Stimulated activated CD4-positive, alpha-beta T cell treated with anti-CD3 and anti-CD28 coated beads, TNF-alpha, amount 100 ng/mL, for 4 hours (primary cell): ENCODE measurements at places on chromosomes 3 and 15.

- peak; percentile 0 for DNase-seq
Measured at GRCh38 chr3:188834349-188834748, 337.4 kb upstream of the TPRG1 start.

DNA sequence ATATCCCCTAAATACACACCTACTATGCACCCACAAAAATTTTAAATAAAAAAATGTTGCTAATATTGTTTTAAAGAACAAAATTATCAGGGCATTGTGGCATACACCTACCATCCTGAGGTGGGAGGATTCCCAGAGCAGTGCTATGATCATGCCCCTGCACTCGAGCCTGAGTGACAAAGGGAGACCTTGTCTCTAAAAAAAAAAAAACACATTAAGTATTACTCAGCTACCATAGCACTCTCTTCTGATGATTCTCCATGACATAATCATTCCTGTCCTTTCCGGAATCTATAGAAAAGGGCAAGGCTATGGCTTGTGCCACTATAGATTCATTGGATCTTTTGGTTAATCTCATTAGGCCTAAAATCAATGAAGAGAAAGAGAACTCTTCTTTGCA is 77.4 kb downstream of the ACAP2 start:
- DNase-seq, result no peak

GRCh38 chr3:55207744-55208143 is 279.4 kb downstream of the WNT5A start:
- DNase-seq, result no peak

DNA sequence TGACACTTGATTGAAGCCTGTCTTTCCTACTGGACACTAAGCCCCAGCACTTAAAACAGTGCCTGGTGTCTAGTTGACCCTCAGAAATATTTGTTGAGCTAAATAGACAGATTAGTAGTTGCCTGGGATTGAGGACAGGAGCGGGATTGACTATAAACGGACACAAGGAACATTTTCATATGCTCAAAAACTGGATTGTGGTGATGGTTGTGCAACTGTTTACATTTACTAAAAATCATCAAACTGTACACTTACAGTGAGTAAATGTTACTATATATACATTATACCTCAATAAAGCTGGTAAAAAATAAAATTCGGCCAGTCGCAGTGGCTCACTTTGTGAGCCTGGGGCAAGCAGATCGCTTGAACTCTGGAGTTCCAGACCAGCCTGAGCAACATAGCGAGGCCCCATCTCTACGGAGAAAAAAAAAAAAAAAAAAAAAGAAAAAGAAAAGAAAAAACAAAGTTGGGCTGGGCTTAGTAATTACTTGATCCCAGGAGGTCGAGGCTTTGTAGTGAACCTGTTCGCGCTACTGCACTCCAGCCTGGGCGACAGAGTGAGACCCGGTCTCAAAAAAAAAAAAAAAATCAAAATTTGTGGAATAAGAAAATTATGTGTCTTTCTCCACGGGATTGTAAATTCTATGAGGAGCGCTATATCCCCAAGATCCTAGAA is 632 bp upstream of the IDH3A start:
- no peak for DNase-seq

- DNase-seq, result no peak
Measured at GRCh38 chr15:64635499-64636495, 139.6 kb downstream of the RBPMS2 start.

DNA sequence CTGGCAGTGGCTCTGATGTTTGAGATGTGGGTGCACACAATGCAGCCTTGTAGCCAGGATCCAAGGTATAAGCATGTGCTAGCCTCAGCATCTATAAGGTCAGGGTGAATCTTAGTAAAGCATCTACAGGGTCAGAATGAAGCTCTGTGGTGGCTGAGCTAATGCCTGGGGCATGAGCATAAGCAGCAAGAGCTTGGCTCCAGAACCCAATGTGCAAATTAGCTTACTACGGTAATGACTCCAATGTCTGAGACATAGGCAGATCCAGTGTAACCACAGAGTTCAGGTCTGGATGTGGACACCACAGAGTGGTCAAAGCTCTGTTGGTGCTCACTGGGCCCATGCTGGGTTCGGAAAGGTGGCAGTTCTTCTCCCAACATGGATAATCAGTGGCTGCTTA is 304.5 kb upstream of the NECTIN3 start:
- DNase-seq, result no peak

DNA sequence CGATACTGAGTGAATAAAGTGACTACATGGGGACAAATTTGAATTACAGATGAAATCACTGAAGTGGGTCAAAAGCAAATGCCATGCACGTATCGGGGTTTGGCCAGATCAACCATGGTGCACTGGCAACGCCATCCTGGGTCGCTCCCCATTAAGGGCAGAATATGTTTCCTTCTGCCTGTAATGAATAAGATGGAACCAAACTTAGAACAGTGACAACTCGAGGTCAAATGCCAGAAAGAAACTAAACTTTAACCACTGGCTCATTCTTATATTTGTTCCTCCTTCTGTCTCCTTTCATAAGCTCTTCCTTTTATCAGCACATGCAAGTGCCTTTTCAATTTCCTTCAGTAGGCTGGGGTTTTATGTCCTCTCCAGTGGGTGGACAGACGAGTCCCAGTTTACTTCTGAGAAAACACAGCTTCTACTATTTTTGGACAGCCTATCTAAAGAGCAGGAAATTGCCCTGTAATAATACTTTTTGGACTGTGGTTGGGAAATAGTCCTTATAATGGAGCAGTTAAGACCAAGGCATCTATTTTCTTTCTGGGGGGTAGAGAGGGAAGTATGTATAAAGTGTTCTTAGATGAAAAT is 61.4 kb downstream of the WHAMM start:
- DNase-seq, result no peak

GRCh38 chr3:194468086-194468485 is 18.7 kb downstream of the ATP13A3 start:
- DNase-seq, result no peak

DNA sequence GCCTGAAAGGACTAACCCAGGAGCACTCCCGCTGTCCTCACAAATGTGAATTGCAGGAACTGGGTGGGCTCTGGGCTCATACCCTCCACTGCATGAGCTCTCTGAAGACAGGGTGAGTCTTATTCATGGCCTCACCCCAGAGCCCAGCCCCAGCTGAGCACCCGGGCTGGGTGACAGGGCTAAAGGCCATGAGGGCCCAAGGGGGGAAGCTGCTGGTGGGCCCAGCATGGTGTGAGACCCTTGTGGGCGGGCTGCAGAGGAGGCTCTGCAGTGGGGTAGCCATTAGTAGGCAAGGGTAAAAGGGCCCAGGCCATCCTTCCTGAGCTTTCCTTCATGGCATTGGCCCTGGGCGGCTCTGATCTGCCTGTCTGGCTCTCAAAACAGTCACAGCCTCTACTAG is 30.3 kb downstream of the SRPRB start:
- DNase-seq, result no peak

- DNase-seq, result no peak
Measured at GRCh38 chr15:70541511-70541910, 221.8 kb downstream of the UACA start.

- DNase-seq, result no peak
Measured at GRCh38 chr15:80614711-80615360, 80.3 kb upstream of the ABHD17C start.

DNA sequence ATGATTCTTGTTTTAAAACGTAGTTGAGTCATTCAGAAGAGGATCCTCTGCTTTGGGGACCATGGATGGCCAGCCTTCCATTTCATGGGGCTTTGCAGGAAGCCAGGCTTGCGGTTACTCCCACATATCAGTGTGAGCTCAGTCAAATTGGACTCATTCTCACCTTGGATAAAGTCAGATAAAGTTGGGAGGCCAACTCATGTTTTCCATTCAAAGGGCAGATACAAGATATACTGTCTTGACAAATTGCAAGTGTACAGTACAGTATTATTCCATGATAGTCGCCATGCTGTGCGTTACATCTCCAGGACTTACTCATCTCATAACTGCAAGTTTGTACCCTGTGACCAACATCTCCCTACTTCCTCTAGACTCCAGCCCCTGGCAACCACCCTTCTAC is 25.5 kb upstream of the B3GNT5 start:
- no peak for DNase-seq

- DNase-seq, result no peak
Measured at GRCh38 chr3:51711352-51712037, 4.6 kb downstream of the GRM2 start.

- DNase-seq, result no peak
Measured at GRCh38 chr3:193735850-193736249, 142.8 kb downstream of the OPA1 start.

GRCh38 chr3:180875124-180875698 is 37.3 kb upstream of the FXR1 start:
- no peak for DNase-seq

GRCh38 chr3:86815880-86816279 is 175.1 kb downstream of the VGLL3 start:
- DNase-seq, result no peak

GRCh38 chr3:58333206-58334012 is 717 bp downstream of the PXK start:
- DNase-seq, result no peak

DNA sequence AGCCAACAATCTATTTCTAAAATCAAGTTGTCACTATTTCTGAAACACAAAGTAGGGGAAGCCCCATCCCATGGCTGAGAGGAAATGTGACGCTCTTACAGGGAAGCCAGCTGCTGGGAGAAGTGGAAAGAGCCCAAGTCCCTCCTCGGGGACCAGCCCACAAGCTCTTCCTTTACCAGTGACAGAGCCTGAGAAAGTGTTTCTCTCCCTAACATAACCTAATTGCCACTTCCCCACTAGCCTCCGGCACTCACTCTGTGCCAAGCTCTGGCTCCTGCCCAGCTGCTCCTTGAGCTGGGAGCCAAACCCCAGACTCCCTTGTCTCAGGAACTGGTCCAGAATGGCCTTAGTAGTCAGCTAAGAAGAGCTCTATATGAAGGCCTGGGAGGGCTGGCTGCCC is 42.9 kb downstream of the TNFAIP8L3 start:
- no peak for DNase-seq

- no peak for DNase-seq
Measured at GRCh38 chr3:9349321-9350117, 13.3 kb upstream of the THUMPD3 start.

- DNase-seq, result no peak
Measured at GRCh38 chr3:37765591-37766488, 95.8 kb upstream of the CTDSPL start.

DNA sequence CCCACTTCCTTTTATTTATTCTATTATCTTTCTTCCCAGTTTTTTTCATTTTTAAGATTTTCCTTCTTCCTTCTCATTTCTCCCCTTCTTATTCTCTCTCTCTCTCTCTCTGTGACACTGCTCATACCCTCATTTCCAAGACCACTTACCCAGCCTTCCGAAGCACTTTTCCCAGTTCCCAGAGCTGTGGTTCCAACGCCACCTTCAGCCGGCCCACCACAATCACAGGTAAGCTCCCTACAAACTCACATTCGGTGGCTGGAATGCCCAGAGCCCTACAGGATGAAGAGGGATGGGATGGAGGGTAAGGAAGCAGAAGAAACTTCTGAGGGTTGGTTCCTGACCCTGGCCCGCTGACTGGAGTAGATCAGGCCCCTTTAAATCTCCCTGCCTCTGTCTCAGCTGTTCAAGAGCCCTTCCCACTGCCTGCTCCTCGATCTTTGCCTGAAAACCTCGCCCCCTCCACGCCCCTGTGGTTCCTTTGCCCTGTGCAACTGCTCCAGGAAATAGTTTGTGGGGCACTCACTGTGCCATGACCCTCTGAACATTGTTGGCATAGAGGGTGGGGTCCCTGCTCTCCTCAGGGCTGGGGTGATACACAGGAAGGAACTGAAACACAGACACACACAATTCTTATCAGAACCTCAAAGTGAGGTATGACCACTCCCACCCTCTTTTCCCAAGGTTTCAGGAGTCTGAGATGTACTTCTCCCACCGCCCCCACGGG is 4.8 kb downstream of the LPCAT4 start:
- DNase-seq, result no peak

DNA sequence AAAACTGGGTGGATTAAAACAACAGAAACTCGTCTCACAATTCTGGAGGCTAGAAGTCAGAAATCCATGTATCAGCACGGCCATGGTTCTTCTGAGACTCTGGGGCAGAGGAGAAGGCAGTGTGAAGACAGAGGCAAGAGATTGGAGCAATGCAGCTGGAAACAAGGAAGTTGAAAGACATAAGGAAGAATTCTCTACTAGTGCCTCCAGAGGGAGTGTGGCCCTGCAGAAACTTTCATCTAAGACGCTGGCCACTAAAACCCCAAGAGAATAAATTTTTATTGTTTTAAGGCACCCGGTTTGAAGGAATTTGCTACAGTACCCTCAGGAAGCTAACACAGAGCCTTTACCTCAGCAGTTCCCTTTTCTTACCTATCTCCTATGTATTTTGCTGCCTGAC is 1012.2 kb upstream of the CADM2 start:
- no peak for DNase-seq

DNA sequence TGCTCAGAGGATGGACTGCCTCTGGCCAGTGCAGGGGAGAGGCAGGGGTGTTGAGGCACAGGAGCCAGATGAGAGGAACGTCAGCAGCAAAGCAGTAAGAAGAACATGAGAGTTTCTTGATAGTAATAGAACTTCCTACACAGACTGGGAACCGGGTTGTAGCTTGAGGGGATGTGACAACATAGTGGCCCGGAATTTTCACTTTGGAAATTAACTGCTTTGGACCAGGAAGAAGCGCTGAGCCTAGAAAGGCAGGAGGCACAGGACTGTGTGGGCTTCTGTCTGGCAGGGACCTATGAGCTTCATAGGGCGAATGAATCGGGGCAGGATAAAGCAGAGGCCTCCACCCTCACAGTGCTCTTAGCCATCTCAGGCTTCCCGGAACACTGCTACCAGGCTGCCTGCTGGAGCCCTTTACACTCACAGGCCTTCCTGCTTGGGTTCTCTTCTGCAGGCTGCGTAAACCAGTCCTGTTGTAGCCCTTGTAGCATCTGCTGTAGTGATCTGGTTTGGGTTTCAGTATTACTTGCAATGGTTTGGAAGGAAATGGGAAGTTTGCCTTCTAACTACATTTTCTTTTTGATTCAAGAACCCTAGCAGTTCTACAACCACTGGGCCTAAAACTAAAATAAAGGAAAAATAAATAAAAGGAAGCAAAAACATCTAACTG is 3.3 kb upstream of the ADPGK start:
- no peak for DNase-seq

- no peak for DNase-seq
Measured at GRCh38 chr3:126049289-126050049, 34.5 kb downstream of the SLC41A3 start.

GRCh38 chr3:45974686-45975085 is 20.9 kb downstream of the FYCO1 start:
- no peak for DNase-seq

GRCh38 chr3:141659821-141660613 is 78.1 kb upstream of the RNF7 start:
- no peak for DNase-seq

GRCh38 chr3:119990888-119991287 is 103.4 kb downstream of the GSK3B start:
- no peak for DNase-seq

DNA sequence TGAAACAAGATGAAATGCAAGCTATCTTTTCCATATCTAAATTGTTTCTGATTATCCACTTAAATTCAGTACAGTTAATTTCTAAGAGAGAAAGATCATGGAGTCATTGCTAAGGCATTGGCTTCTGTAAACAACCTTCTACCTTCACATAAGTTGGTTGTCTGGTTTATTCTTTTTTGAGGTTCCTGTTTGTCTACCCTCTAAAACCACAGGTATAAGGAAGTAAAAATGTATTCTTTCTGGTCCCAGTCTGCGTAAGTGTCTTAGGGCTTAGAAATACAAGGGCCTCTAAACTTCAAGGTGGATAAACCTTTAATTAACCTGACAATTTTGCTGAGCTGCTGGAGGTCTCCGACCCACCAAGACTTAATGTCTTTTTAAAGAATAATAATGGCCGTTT is 3.6 kb upstream of the ATOSA start:
- no peak for DNase-seq

GRCh38 chr3:11832981-11833905 is 13.4 kb downstream of the TAMM41 start:
- DNase-seq, result no peak
